ENCODE measurements at places on chromosomes 2 and 18.

GRCh38 chr18:60975420-60975819 is 357.8 kb upstream of the CDH20 start:
- DNase-seq, result no peak

DNA sequence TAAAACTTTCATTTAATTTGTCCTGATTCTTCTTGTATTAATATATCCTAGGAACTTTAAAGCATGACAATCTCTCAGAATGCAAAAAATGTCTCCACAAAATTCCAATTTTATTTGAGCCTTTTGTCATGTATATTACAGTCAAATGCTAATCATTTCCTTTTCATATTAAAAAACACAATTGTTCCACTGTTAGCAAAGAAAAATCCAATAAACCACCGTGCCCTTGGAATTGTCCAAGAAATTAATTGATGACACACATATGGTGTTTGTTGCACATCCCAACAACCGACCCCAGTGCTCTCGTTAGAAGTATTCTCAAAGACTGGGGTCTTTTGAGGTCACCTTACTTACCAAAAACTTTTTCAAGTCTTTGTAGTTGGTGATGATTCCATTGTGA is 28.1 kb downstream of the GFPT1 start:
- no peak for DNase-seq

DNA sequence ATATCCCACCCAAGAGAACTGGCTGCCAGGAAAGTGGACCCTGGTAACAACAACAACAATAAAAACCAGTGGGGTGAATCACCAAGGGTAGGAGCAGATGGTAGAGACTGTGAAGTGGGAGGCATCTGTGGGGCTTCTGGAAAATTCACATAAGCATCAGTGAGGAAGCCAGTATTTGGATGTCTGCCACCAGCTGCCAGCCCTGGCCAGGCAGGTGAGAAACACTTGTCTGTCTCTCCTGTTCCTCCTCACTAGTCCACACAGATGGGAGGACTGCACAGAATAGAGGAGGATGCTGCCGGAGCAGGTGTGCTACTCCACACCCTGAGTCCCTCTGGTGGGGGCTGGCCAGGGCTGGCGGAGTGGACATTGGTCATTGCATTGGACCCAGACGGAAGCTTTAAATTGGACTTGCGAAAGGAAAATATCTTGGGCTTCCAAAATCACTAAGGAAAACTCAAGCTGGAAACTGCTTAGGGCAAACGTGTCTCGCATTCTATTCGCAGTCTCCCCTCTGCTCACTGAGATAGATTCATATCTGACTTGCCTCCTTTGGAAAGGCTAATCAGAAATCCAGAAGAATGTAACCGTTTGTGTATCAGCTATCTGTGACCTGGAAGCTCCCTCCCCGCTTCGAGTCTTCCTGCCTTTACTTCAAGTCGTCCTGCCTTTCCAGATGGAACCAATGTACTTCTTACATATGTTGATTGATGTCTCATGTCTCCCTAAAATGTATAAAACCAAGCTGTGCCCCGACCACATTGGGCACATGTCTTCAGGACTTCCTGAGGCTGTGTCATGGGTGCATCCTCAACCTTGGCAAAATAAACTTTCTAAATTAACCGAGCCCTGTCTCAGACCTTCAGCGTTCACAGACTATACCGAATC is 69.1 kb downstream of the NAB1 start:
- DNase-seq, result no peak

- DNase-seq, result no peak
Observed at GRCh38 chr2:173574324-173575112, 219.8 kb downstream of the CDCA7 start.

DNA sequence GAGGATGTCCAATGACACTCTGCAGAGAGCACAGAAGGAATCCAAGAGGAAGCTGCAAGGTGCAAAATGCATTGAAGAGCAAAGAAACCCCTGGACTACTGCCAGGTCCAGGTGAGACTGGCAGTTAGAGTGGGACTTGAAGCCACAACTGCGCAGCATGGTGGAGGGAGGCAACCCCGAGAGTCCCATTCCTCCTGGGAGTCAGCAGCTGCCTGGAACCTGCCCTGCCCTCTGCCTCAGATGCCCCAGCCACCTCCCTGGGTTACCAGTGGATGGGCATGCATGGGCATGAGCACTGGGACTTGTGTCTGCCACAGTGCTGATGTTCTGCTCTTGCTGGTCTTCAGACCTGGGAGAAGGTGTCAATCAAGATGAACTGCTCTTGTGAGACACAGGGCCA is 43.2 kb downstream of the ANKMY1 start:
- DNase-seq, result no peak

GRCh38 chr2:168620554-168620953 is 164.5 kb downstream of the CERS6 start:
- no peak for DNase-seq

- DNase-seq, result no peak
Observed at GRCh38 chr2:127082974-127083373, 24.0 kb downstream of the BIN1 start.

- no peak for DNase-seq
Observed at GRCh38 chr2:212831671-212832199, 293.1 kb upstream of the ERBB4 start.

DNA sequence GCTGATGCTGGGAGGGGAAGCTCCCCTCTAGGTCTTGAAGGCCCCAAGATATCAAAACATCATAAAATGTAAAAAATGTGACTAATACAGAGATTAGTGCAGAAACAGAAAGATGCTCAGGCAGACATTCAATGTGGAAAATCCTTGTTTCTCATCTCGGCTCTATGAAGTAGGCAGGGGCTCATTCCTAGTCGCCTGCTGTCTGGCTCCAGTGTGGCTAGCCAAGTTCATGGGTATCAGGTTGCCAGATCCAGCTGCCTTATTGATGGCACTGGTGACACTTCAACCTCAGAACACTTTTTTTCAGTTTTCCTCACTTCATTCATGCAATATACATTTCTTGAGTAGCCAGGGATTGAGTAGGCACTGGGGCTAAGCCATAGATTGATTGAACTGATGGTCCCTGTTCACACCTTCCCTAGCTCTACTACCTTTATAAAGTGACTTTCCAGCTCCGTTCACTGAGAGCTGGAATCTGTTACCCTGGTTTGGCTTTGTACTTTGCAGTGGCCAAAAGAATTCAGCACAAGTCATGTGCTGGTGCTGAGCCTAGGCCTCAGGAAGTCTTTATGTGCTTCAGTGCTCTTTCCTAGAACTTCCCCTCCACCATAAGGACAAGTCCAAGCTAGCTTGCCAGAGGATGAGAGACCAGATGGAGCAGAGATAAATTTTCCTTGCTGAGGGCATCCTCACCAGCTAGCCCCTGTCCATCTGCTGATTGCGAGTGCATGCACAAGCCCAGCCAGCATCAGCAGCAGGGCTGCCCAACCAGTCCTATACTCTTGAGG is 373.6 kb upstream of the ST6GAL2 start:
- DNase-seq, result no peak

DNA sequence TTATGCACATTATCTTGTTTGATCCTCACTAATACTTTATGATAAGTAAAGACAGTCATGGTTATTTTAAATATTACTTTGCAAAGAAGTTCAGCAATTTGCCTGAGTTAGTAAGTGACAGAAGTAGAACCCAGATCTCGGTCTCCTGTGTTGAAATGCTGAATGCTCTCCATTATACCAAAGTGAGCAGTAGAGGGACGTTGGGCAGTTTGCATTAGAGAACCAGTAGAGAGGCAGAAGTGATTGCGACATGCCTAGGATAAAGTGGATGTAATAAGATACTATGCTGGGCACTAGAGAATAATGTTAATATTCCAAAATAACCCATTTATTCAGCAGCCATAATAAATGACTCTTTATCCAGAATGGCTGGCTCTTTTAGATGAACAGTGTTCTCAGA is 201.0 kb downstream of the PMAIP1 start:
- no peak for DNase-seq

GRCh38 chr2:190810981-190811587 is 69.5 kb upstream of the GLS start:
- DNase-seq, result no peak

DNA sequence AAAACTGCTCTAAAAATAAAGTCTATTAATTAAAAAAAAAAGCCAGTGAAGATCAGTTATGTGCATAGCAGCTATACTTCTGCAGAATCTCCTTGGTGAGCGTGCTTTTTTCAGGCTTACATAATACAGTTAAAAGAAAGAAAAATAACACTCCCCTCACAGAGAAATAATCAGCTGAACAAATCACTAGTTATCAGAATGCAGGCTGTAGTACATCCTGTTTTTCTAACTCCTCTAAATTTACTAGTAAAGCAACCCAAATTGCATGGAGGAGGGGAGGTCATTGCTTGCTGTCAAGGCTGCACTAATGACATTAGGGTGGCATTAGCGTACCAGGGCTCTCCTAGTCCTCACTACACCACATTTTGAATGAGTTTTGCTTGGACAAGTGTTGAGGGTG is 192.2 kb downstream of the PLCL1 start:
- DNase-seq, result peak; percentile 32

- no peak for DNase-seq
Observed at GRCh38 chr18:49862656-49863385, 49.5 kb upstream of the ACAA2 start.

DNA sequence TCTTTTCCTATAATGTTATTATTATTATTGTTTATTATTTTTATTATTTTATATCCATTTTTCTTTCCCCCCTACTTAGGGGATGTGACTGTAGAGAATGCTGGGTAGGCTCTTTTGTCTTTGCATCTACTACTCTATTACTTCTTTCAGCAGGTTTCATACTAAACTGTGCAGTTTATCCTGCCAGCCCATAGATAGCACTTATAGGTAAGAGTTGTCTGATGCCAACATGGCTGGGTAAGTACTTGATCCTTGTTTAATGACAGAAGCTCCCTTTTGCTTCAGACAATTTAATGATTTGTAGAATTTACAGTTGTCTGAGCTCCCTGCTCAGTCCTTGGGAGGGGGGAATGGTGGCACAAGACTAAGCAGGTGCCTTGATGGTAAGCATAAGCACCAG is 262.9 kb upstream of the CDH2 start:
- no peak for DNase-seq

GRCh38 chr2:3669656-3670055 is 11.7 kb downstream of the ALLC start:
- DNase-seq, result no peak

GRCh38 chr2:75606761-75607399 is 39.7 kb upstream of the MRPL19 start:
- no peak for DNase-seq

DNA sequence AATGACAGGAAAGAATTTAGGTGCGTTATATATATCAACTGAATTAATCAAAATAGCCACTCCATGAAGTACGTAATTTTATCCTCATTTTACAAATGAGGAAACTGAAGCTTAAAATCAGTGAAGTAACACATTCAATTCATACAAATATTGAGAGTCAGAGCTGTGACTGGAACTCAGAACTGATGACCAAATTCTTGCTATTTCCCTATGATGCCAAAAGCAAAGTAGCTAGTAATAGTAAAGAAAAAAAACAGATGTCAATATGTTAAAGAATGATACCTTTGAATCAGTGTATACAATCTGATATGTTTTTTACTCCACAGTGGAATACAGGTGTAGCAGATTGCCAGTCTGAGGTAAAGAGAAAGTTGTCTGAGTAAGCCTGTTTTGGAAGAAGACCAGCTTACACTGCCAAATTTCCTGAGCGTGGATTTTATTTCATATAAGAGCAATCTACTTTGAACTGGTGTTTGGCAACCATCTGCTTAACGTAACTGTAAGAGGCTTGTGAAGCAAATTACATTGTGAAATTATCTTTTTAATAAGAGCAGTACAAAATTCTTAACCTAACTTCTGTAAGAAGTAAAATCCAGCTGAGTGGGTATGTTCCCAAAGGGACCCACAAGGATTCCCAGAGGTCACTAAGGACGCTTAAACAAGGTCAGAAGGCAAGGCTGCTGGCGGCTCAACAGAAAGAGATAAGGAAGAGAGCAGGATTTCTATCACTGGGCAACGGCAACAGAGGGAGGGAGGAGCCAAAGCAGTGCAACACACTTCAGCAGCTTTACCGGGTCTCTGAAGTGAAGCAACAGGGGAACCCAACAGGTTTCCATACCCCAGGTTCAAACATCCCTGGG is 85.6 kb downstream of the IKZF2 start:
- DNase-seq, result no peak

DNA sequence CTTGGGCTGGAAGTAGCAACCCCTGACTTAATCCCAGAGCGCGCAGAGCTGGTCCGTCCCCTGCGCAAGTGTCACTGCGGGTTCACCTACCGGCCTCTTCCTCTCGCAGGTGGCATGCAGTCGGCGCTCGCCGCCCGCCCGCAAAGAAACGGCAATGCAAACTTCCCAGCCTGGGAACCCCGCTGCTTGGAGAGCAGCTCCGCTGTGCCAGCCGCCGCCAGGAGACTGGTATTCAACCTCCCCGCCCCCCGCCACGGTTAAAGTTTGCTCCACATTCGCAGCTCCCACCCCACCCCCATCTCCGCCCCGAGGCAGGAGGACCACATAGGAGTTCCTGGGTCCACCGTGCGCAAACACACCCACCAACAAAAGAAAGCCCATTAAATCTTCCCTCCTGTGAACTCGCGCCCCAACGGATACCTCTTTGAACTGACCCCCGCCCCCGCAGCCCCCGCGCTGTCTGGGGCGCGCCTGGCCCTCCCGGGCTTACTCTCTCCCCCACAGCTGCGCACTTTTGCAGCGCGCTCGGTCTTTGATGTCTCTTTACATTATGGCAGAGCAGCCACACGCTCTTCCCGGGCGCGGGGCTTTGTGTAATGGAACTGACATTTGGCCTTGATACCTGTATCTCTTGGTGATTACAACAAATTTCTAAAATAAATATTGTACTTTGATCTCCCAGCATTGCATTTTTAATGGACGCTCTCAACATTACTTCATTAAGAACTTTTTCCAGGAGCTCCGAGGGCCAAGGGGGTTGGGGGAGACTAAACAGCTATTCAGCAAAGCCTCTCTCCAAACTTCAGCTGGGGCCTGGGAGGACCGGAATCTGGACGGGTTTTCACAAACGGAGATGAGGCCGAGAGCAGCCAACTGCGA is 3.1 kb upstream of the SP5 start:
- no peak for DNase-seq

GRCh38 chr2:238644095-238645081 is 203.5 kb upstream of the TWIST2 start:
- DNase-seq, result no peak

DNA sequence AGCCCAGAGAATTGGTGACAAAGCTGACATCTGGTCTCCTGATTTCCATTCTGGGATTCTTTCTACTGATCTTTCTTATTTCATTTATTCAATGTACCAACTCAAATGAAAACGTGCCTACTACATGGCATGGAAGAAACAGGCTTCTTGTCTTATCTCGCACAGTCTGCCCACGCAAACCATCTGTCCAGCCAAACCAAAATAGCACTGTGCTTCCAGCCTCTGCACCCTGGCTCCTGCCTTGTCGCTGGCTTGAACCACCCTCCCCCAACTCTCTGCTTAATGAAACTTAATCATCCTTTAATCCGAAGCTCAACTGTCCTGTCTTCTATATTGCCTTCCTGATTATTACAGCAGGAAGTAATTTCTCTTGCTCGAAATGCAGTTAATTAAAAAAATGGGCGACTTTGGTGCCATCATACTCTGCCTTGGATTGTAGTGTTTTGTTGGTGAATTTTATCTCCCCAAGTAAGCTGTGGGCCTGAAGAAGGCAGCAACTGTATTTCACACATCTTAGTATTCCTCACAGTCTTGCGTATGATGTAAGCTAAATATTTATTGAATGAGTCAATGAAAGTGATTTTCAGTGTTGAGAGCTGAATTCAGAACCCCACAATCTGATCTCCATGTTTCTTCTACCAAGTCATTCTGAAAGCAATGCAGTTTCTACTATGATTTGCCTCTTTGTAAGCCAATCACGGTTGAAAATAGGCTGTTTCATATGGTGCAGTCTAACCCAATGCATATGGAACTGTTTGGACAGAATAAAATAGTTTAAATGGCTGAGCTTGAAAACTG is 190.8 kb downstream of the TMEM247 start:
- no peak for DNase-seq
